Putamen (tissue), 1 donor: ENCODE measurements at places on chromosomes 7 and 10.

GRCh38 chr10:112115781-112116385 is 67.7 kb downstream of the GPAM start:
- no peak for DNase-seq

DNA sequence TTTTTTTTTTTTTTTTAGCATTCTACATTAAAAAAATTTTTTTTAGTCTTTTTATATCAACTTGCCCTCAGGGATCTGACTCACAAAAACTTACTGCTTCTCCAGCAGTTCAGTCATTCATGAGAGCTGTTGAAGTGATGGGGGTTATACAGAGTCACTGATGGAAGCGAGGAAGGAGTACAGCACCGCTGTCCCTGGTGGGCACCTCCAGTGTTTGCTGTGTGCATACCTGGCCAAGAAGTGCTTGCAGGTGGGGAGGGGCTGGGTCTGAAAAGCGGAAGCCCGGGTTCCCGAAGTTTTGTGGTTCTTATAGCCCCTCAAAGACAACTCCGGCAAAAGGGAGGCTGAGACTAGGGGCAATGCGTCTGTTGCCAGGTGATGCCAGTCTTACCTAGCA is 46.2 kb downstream of the MINDY4 start:
- no peak for DNase-seq

- DNase-seq: peak; percentile 50
Measured at GRCh38 chr10:72162978-72163377, 52.8 kb upstream of the ANAPC16 start.

DNA sequence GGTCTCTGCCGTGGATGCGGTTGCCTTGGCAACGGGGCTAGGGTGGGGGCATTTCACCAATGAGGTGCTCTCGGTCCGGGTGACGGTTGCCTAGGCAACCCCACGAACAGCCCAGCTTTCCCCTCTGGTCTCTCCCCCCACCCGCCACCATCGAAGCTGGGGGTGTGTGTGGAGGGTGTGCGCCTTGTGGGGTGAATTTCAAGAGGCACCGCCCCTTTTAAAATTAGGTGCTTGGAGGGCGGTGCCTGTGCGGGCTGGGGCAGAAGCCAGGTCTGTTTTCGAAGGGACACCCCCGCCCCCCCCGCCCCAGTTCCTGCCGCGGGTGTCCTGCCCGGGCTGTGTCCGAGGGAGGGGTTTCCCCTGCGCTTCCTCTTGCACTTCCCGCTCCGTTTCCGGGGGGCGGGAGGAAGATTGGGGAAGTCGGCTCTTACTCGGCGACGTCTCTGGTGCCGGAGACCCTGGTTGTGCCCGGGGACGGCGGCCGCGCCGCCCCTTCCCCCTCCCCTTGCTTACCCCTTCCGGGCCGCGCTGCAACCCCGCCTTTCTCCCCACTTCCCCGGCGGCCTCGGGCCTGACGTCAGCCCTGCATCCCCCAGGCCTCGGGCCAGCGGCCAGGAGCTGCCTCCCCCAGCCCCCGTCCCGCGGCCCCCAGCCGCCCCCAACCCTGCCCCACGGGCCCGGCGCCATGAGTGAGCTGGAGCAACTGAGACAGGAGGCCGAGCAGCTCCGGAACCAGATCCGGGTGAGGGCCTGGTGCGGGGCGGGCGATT is 2.2 kb downstream of the GNB2 start:
- peak; percentile 91 for DNase-seq

DNA sequence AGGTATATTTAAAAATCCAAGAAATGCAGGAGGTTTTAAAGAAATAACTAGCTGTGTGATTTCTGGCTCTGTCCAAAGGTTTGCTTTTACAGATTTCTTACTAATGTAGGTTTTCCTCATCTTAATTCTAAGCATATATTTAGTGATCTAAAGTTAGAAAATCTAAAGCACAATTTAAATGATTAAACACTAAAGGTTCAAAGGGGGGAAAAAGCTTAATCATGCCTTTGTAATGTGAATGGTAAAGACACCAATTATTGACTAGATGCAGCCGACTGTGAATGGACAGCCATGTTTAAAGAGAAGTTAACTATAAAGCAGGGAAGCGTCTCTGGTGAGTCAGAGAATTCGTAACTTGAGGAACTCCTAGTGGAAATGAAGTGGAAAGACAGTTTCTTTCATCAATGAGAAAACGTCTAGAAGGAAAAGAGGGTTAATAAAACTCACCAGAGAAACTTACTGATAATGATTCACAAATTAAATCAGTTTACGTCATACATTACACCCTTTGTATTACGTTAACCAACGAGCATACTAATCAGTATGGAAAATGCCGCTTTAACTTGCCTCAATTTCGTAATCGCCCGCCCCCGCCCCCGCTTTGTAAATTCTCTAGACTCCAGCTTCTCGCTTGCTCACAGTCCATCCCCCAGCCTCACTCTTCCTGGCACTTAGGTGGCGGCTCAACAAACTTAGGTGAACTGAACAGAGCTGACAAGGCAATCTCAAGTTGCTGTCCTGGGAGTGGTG is 1.1 kb upstream of the HBP1 start:
- DNase-seq: peak; percentile 78

DNA sequence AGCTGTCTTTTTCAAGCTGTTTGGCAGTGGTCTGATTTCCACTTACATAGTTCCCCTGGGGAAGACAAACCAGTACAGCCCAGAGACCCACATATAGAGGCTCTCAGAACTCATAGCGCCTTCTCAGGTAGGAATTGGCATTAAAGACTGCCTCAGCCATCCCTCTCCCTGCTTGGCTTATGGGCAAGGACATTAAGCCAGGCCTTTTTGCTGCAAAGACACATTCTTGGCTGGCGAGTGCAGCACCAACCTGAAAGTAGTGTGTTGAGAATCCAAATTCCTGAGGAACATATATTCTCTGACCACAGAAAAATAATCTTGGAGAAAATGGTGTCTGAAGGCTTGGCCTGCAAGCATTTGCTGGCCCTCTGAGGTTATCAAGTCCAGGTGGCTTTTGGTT is 39.2 kb upstream of the HPS1 start:
- no peak for DNase-seq

DNA sequence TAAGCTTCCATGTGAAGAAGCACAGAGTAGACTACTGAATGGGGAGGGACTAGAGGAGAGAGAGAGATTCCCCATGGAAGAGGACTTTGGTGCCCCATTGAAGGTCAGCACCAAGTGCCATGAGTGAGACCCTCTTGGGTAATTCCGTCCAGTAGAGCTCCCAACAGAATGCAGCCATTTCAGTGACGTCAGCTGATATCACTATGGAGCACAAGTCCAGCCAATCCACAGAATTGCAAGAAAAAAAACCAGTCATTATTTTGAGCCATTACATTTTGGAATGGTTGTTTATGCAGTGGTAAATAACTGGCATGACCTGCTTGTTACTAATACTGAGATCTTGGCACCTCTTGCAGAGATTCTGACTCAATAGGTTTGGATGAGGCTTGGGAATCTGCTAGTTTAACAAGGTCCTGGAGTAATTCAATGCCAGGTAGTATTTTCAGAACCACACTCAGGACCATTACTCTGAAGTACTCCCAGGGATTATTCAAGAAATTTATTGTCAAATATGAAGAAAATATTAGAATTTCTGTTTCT is 52.6 kb upstream of the SP8 start:
- DNase-seq: no peak

DNA sequence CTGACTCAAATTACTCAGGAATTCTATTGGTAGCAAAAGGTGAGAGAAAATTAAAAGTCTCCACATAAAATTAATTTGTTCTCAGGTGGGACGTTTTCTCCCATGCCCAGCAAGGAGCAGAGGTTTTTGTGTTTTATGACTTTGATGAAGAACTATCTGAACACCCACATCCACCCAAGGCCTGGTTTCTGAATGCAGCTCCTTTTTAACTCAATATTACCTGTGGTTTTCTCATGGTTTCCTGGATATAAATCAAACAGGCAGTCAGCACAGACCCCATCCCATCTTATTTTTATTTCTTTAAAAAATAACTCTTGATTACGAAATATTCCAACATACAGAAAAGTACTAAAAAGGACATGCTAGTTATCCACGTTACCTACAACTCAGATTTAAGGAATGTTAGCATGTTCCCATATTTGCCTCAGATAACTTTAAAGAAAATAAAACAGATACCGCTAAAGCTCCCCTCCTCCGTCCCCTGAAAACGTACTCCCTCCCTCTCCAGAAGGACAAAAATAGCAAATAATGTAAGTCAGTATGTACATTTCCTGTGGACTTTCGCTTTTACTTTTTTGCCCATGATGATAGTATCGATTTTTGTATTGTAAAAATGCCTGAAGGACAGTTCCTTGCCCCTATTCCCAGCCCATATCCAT is 43.4 kb downstream of the GLI3 start:
- DNase-seq: no peak

DNA sequence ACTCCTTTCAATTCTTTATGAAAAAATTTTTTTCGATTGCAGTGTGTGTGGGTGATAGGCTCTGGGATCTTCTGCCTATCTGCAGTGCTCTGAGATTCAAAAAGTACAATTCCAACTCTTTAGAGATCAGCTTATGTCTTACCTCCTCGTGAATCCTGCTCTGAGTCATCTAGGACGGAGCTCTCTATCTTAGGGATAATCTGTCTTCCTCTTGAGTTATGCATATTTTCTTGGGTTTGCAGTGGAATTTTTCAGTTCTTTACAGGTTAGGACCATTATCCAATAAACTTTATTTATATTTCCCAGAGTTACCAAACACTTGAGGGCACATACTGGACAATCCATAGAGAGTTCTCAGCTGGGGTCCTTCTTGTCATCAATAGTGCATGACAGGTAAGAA is 428.6 kb downstream of the ACTR3B start:
- DNase-seq: peak; percentile 60

- DNase-seq: no peak
Measured at GRCh38 chr10:58576751-58577436, 64.2 kb downstream of the BICC1 start.

- DNase-seq: no peak
Measured at GRCh38 chr7:122885583-122886356, 490 bp downstream of the CADPS2 start.

- DNase-seq: no peak
Measured at GRCh38 chr7:99229234-99229633, 21.3 kb upstream of the KPNA7 start.

DNA sequence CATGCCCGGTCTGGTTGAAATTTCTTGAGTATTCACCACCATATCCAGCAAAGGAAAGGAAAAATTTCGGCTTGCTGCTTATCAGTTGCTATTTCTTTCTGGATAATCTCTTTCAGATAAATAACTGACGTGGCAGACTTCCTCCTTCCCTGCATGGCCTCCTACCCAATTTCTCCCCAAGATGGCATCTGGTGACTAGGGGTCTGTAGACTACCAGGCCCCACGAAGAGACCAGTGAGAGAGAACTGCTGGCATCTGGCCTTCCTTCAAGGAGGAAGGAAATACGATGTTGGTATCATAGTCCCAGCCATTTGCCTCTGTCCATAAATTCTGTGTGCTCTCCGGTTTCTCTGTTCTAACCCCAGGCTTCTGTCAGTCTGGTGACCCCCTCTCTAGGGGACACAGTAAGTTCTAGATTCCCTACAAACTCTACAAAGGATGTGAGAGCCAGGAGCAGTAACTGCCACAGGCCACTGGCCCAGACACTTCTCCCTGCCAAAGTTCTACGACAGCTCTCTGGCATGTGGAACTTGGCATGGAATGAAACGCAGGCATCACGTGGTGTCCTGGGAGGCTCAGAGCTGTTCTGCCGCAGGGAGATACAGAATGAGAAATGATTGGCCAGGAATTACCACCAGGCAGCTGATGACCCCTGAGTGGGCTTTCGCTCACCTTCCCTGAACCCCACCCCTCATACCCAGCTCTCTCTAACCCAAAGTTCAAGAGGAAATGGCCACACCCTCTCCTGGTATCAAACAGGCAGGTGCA is 30.0 kb upstream of the MSRB2 start:
- peak; percentile 93 for DNase-seq

DNA sequence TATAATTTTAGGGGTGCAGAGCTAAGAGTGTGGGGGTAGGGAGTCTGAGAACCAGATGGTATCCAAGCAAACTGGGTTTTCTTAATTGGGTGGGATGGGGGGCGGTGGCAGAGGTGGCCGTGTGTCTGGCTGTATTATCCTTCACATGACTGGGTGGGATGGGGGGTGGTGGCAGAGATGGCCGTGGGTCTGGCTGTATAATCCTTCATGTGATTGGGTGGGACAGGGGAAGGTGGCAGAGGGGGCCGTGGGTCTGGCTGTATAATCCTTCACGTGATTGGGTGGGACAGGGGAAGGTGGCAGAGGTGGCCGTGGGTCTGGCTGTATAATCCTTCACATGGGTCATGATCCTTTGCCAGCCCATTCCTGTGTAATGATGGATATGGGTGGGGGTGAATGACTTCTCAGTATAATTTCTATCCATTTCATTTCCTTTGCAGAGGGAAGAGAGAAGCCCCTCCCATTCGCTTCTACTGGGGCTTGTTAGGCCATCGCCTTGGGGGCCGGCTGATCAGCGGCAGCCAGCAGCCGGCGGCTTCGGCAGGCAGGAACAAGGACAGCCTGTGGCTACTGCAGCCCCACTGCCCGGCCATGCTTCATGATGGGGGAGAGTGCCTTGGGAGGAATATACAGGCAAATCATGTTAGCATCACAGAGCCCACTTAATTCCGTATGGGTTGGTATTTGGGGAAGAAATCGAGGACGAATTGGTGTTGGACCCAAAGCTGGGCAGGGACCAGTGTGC is 179.6 kb upstream of the MKI67 start:
- DNase-seq: no peak

DNA sequence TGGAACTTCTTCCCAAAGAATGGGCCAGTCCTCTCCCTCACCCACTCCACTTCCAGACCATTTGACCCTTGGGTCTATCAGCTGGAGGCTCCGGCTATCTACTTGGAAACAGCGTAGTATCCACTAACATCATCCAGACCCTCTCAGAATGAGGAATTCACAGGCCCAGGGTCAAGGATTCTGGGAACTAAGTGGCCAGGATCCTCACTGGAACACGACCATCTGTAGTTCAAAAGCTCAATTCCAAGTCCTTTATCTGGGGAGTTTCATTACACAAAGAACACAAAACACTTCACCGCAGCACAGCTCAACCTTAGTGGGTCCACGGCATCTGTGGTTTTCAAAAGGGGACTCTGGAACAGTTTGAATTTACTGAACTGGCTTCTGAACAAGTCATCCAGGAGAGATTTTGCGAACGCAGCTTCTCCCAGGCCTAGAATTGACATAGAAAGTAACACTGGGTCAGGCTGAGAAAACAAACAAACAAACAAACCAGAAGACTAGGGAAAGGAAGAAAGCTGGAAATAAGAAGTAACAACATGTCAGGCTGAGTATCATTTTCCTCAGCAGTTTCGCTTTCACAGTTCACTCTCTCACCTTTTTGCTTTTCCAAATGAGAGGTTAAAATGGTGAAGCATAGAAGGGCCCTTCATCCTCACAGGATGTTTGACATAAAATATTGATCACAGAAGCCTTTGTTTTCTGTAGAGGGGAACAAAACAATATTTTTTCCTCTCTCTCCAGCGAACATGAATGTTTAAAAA is 57.6 kb upstream of the USP6NL start:
- DNase-seq: no peak

GRCh38 chr10:67843284-67843683 is 5.3 kb upstream of the DNAJC12 start:
- DNase-seq: no peak

DNA sequence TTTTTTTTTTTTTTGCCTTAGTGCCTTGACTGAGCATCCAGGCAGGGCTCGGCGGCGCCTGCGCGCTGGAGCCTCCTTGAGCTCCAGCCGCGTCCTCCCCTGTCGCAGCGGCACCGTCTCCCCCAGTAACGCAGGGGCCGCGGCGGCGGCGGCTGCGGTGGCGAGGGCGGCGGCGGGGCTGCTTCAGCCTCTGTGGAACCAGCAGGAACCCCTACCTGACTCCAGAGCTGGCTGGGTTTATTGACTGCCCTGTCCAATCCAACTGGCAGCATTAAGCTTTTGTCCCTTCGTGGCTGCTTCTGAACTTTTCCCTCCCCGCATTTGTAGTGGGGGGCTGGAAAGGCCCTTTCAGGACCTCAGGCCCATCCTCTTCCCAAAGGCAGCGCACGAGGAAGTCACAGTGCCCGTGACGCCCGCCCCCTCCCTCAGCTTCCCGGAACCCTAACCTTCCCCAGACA is at the start of gene GPR85:
GPR85 (minus strand) TSS at position 397 of the 458 bp plus-strand sequence. CDS start 2,106 bp downstream, outside the sequence.
- DNase-seq: peak; percentile 61
